ENCODE measurements at places on chromosomes 11 and 22. TPM values are rescaled to one million over a fixed set of nuclear protein-coding genes. Genes with fewer than 3 reads are reported as not detected.

GRCh38 chr11:19961225-19961624 lies 199.1 kb downstream of the DBX1 start:
- no peak for DNase-seq

- DNase-seq = no peak
These were observed 45.6 kb downstream of the GLYAT start for GRCh38 chr11:58685973-58686722.

DNA sequence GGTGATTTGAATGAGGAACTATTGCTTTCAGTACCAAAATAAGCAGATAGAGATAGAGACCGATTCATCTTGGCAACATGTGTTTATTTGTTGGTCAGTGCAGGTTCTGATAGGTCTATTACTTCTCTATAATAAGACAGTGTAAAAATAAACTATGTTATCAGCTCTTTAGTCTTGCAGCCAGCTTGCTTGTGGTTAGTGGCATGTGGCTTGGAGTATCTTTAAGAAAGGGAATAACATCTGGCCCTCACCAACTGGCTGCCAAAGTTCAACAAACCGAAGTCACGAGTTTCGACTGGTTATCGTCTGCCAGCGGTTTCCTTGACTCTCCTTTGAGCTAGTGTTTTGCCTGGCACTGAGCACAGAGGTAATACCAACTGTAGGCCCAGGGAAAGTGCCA lies 71.8 kb downstream of the CTTN start:
- no peak for DNase-seq

GRCh38 chr11:134592391-134592990 lies 180.4 kb upstream of the B3GAT1 start:
- DNase-seq = no peak

GRCh38 chr22:32050678-32051515 lies 7.8 kb downstream of the SLC5A1 start:
- peak; percentile 9 for DNase-seq

DNA sequence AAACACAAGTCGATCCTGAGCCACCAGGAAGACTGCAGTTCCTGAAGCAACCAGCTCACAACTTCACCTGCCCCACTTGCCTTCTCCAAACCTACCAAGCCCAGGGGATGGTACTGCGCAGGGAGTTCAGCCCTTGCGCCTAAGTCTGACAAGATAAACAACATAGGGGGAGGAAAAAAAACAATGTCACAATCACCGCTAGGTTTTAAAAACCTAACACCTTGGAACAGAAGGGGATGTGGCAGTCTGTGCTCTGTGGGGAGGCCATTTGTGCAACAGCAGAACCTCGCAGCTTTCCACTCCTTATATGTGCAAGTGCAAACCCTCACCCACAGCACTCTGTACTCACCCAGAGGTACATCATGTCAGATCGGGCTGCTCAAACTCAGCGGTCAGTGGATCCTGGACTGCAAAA lies 134.2 kb downstream of the RBFOX2 start:
- DNase-seq = no peak

DNA sequence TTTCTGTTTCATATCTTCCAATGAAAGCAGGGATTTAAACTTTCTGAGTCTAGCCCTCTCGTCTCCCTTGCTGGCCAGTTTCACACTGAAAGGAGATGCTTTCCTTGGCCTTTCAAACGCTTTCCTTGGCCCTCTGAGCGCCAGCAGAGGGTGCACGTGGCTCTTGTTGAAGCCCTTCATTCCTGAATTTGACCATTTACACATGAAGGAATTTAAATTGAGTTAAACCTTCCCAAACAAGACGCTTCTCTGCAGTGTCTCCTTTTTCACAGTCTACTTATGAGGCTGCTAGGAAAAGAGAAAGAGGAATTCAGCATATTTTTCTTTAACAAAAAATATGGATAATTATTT lies 21.6 kb downstream of the NNMT start:
- peak; percentile 35 for DNase-seq

DNA sequence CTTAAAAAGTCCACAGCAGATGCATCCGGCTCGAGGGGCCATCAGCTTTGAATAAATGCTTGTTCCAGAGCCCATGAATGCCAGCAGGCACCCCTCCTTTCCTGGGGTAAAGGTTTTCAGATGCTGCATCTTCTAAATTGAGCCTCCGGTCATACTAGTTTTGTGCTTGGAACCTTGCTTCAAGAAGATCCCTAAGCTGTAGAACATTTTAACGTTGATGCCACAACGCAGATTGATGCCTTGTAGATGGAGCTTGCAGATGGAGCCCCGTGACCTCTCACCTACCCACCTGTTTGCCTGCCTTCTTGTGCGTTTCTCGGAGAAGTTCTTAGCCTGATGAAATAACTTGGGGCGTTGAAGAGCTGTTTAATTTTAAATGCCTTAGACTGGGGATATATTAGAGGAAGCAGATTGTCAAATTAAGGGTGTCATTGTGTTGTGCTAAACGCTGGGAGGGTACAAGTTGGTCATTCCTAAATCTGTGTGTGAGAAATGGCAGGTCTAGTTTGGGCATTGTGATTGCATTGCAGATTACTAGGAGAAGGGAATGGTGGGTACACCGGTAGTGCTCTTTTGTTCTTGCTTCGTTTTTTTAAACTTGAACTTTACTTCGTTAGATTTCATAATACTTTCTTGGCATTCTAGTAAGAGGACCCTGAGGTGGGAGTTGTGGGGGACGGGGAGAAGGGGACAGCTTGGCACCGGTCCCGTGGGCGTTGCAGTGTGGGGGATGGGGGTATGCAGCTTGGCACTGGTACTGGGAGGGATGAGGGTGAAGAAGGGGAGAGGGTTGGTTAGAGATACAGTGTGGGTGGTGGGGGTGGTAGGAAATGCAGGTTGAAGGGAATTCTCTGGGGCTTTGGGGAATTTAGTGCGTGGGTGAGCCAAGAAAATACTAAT lies 1.9 kb downstream of the NEAT1 start:
- no peak for DNase-seq

DNA sequence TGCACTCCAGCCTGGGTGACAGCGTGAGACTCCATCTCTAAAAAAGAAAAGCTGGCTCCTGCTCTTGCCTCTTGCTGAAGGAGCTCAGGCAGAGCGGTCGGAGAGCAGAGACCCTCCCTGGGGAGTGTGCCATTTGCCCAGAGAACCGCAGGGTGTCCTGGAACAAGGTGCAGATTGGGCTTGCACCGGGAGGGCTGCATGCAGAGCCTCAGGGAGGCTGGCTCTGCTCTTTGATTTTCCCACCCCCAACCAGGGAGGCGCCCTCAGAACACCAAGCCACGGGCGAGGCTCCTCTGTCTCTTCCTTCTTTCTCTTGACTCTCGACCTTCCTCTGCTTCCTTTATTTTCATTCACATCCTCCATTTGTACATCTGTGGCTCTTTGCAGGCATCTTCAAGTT lies 889.1 kb downstream of the OPCML start:
- DNase-seq = no peak

- DNase-seq = no peak
These were observed 46.9 kb downstream of the MICAL2 start for GRCh38 chr11:12157241-12157661.

DNA sequence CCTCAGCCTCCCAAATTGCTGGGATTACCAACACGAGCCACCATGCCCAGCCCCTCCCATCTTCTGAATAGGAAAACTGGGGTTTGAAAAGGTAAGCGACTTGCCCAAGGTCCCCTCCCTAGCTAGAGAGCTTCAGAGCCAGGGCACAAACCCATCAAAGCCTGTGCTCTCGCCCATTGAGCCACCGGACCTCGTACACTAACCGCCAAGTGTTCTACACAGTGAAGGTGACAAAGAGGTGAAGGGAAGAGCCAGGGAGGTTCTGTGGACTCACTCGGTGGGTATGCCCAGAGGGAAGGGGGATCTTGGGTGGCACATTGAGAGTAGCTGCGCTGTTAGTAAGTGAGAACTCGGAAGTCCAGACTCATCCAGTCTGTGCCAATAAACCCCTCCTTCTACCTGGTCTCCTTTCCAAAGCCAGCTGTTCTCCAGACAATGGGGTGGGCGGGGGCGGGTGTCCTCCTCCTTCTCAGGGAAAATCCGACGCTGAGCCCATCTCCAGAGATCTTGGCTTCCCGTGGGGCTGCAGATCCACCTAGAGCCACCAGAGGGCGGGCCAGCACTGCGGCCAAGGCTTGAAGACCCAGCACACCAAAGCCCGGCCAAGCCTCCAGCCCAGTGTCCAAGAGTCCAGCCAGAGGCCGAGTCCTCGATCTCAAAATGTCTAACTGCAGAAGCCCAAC lies 3.2 kb upstream of the RTN4RL2 start:
- DNase-seq = peak; percentile 91

DNA sequence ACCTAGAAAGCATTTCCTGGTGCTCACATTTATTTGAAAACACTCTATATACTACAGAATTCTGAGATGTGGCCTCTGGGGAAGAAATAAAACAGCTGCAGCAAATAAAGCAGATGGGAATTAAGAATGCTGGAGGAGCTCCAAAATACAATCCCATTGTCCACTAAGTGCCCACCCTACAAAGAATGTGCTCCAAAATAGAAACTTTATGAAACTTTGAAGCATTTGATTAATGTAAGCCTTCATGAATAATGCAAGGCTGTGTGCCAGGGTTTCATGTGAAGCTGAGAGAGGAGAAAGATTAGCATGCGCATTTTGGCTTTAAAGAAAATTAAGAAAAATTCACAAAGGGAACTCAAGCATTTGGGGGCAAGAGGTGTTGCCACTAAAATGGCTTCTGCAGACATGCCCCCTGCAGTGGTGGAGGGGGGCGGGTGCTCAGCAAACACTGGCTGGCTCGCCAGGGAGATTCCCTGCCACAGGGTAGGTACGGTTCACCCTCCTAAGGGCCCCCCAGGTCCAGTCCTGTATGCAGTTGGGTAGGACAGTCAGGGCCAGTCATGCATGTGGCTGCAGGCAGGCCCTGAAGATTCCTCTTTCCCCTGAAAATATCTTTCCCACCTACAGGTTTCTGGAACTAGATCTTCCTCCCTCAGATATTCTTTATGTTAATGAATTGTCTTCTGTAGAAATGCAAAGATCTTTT lies 46.6 kb upstream of the RCN1 start:
- DNase-seq = no peak

DNA sequence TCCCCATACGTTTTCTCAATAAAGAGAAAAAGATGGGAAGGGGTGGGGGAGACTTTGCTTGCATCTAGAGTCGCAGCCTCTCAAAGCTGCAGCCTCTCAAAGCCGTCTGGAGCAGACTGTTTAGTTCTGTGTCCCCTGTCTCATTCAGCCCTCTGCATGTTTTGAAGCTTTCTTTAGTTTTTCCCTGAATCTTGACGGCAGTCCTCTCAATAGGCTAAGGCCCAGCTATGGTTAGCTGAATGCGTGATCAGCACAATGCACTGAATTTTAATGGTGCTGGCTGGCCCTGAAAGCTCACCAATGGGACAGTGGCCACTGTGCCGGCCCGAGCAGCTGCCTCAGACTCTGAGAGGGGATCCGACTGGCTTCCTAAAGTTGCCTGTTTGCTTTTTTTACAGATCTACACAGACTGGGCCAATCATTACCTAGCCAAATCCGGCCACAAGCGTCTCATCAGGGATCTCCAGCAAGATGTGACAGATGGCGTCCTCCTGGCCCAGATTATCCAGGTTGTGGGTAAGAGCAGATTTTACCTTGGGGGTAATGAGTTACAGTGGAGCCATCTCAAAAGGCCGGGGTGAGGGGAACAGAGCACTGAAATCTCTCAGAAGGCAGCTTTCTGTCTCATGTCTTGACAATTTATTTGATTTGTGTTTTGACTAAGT lies 119.6 kb downstream of the NAV2 start:
- no peak for DNase-seq

DNA sequence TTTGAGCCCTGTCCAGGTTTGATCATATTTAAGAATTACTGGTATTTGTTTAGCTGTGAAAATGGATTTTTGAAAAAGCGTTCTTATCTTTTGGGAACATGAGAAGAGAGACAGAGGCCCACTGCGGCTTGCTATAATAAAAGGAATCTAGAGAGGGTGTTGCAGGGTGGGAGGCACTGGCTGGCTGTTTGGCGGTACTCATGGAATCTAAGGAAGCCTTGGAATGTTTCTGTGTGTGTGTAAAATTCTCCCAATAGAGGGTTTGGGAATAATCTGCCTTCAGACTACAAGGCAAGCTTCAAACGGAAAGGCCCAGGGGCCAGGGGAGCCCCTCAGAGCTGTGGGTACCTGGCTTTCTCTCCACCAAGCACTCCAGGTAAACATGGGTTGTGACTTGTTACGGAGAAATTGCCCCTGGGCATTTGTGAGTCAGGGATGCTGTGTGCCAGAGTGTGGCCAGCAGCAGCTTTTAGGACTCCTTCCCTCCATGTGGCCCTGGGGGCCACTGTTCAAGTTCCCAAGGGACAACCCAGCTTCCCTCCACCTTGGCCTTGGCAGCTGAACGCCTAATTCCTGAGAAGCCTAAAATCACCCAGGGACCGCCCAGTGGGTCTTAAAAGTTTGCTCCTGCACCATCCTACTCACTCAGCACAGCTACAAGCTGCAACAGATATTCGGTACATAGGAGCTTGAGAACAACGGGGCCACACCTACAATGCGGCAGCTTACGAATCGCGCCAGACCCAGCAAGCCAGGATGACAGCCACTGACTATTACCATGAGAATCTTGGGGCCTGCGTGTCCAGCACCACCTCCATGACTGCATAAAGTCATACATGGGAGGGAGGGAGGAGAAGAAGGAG lies 14.1 kb upstream of the SYT8 start:
- DNase-seq = no peak

DNA sequence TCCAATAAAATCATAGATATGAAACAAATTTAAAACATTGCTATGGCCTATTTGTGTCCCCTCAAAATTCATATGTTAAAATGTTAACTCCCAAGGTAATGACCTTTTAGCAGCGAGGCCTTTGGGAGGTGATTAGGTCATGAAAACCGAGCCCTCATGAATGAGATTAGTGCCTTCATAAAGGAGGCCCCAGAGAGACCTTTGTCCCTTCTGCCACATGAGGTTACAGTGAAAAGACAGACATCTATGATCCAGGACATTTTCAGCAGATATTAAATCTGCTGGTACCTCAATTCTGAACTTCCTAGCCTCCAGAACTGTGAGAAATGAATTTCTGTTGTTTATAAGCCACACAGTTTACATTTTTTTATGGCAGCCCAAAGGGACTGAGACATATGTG lies 171.7 kb downstream of the MPPED1 start:
- no peak for DNase-seq

GRCh38 chr22:38316364-38317121 lies 690 bp downstream of the CSNK1E start:
- peak; percentile 77 for DNase-seq

Gene GDPD4
- not detected for polyA plus RNA-seq

Gene CDC45
- 5.3 TPM for polyA plus RNA-seq

Gene TBX1
- 21.4 TPM for polyA plus RNA-seq

Gene DEFB108B
- not detected for polyA plus RNA-seq

Gene BDNF
- 1.3 TPM for polyA plus RNA-seq

Gene SCGB2A2
- not detected for polyA plus RNA-seq

Gene SPON1
- 16.9 TPM for polyA plus RNA-seq

Gene SERPING1
- 91.4 TPM for polyA plus RNA-seq

Gene RASSF10
- polyA plus RNA-seq = 1.3 TPM

Gene TMEM25
- 19.7 TPM for polyA plus RNA-seq

Gene BTG4
- not detected for polyA plus RNA-seq

Gene TIMP3
- 146 TPM for polyA plus RNA-seq

Gene IL17RA
- polyA plus RNA-seq = 7.1 TPM
